ENCODE measurements at places on chromosomes 1 and 21.

DNA sequence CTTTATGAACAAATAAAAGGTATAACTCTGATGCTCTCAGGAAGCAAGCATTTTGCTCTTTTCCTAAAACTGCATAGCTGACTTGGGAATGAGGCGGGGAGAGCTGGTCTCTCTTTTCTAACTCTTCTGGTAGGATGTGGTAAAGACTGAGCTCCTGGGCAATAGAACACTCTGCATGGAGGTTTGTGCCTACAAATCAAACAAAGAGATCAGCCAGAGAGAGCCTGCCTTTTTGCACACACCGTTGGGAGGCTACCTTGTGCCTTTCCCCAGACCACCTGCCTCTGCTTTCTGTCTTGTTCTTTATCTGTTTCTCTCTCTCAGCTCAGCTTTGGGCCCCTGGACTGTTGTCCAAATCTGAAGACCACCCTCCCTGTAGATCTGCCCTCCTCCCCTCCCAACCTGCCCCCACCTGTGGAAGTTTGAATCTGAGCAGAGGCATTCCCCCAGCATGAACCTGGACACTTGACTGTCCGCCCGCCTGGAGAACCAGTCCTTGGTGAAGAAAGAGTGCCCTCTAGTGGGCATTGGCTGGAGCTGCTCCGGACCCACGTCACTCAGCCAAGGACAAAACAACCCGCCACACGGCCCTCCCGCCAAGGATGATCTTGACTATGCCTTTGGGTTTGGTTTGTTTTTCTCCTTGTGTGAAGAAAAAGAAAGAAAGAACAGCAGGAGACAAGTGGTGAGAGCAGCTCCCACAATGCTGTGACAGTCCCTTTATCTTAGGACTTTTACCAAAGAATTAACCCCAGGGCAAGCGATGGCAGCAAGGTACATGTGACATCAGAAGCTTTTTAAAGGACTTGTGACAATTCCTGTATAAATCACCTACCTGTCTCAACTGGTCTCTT lies 228.2 kb downstream of the PBX1 start:
- peak; percentile 44 for DNase-seq

DNA sequence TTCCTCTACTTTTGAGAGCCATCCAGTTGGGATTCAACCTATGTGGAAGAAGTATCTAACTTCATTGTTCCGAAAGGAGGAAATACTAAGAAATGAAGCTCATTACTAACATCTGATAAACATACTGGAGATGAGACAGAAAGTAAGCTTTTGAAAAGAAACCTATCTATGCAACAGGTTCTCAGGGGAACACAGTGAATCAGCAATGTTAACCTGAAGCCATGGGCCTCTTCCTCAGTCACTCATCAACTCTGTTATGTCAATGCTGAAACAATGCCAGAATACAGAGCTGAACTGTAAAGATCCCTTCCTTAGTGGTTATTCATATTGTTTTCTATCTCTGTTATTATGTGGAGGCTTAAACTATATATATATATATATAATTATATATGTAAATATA lies 55.5 kb upstream of the ESRRG start:
- DNase-seq, result no peak

DNA sequence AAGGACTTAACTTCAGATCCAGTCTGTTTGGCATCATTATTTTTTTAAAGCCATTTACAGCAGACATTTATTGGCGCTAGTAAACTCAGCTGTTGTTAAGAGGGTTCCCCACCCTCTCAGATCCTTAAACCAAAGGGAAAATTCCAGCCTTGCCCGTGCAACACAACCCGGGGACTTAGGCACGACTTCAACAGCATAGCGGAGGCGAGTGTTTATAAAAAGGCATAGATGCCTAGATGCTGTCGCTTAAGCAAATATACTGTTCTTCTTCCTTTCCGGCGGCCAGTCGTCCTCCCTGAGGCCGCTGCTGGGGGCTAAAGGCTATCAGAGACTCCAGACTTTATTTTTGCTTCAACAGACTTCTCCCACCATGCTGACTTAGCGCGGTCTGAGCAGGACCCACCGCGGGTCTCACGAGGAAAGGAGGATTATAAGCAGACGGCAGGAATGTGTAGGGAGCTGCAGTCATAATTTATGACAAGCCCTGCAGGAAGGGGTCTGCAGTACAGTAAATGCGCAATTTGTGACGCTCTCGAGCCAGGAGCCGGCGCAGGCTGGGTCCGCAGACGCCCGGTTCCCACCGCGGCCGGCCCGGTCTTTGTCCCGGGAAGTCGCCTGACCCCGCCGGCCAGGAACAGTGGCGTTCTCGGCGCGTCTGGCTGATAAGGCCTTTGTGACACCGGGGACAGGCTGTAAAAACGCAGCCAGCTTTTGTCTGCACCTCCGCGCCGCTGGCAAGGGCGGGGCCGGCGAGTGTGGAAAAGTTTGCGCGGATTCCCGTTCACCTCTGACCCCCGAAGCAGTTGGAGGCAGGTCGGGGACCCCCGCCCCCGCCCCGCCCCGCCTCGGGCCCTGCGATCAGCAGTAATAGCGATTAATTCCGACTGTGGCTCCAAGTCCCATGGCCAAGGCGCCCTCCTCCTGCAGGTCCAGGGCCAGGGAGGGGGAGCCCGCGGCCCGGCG lies 61.2 kb upstream of the ARHGEF16 start:
- no peak for DNase-seq

DNA sequence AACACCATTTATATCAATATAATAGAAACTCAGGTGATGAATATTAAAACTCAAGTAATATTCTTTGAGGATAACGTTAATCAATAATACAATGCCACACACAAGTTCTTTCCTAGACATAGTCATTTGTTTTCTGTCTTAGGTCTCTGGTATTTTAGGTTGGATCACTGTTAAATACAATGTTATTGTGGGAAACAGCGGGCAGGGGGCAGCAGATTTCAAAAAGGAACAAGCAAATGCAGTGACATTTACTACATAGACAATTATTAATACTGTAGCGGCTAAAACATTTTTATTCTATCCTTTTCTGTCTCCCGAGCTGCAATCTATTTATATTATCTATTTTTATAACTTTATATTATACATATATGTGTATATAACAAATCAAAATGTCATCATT lies 186.4 kb upstream of the ZNHIT6 start:
- no peak for DNase-seq

DNA sequence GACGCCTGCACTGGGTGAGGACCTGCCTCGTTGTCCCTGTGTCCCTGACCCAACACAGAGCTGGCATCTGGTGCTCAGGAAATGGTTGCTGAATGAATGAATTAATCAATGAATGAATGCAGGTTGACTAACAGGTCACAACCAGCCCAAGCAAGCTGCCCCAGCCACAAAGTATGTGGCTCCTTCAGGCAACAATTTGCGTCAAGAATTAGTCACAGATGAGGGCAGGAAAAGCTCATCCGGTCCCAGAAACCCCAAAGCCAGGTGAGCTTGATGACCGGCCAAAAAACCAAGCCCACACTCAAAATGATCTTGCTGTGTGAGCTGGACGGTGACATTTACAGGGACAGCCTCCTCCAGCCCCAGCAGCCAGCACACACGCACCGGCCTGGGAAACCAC lies 40.6 kb upstream of the GPR153 start:
- no peak for DNase-seq

GRCh38 chr21:40516335-40516734 lies 330.6 kb downstream of the DSCAM start:
- no peak for DNase-seq

DNA sequence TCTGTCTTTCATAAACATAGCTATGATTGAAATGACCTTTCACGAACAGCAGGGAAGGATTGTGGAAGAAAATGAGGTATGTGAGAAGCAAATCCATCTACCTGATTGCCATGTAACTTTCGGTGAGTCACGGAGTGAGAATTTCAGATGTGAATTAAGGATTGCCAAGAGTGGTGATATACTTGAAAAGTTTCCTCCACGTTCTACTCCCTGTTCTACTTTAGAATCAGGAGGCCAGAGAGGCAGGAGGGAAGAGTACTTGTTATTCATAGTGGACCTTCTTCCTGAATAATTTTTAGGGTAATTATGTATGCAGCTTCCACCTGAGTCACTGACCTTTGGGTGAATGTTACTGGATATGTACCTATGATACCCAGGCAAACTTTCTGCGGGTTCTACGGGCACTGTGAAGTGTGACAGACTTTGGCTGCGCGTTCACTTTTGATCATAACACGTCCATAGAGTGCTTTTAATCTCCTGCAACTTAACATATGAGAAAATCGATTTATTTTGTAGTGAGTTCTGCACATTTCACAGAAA lies 2.6 kb upstream of the KCNE1 start:
- DNase-seq, result no peak

DNA sequence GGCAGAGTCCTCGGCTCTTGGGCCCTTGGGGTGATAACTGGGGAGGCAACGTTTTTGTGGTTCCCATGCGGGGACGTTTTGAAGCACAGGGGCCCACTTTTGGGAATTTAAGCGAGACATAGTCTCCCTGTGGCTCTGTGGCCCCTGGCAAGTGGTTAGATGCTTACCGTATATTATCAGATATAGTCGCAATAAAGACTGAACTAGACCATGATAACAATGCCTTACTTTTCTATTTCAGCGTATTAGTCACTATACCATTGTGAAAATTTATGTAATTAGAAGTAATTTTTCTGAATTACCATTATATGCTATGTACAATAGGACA lies 538 bp upstream of the RCAN1 start:
- DNase-seq, result no peak

GRCh38 chr1:92743221-92743620 lies 41.7 kb downstream of the EVI5 start:
- DNase-seq, result no peak

DNA sequence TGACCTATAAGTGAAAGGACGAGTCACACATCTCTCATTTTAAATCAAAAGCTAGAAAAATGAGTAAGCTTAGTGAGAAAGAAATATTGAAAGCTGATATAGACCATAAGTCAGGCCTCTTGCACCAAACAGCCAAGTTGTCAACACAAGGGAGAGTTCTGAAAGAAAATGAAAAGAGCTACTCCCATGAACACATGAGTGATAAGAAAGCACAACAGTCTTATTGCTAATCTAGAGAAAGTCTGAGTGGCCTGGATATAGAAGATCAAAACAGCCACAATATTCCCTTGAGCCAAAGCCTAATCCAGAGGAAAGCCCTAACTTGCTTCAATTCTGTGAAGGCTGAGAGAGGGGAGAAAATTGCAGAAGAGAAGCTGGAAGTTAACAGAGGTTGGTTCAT lies 175.0 kb downstream of the SMYD3 start:
- no peak for DNase-seq

DNA sequence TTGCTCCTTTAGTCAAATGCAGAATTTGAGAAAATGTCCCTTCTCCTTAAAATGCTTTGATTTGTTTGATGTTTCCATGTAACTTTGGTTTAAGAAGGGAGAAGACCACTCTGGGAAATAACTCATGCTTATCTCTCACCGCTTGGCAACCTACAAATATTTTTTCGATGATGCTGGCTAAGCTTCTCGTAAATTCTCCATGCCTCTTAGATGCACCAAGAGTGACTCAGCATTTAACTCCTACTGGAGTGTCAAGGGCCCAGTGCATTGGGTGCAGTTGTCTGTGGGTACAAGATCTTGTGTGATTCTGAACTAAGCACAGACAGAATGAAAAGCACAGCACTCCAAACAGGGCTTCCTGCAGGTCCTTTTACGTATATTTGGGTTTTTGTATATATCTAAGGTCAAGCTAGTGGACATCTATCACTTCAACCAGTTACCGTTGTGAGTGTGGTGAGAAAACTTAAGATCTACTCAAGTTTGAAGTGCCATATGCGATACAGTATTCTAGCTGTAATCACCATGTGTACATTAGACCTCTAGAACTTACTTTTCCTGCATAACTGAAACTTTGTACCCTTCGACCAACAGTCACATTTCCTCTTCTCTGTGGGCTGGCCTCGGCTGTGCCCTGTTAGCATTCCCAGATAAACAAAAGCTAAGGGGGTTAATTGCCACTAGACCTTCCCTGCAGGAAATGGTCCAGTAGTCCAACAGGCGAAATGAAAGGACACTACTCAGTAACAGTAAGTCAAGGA lies 55.8 kb downstream of the COL18A1 start:
- DNase-seq, result no peak

All from CD4-positive, alpha-beta T cell treated with Interleukin-17A for 1 hour (primary cell).